ENCODE measurements at places on chromosomes 11 and 22.

DNA sequence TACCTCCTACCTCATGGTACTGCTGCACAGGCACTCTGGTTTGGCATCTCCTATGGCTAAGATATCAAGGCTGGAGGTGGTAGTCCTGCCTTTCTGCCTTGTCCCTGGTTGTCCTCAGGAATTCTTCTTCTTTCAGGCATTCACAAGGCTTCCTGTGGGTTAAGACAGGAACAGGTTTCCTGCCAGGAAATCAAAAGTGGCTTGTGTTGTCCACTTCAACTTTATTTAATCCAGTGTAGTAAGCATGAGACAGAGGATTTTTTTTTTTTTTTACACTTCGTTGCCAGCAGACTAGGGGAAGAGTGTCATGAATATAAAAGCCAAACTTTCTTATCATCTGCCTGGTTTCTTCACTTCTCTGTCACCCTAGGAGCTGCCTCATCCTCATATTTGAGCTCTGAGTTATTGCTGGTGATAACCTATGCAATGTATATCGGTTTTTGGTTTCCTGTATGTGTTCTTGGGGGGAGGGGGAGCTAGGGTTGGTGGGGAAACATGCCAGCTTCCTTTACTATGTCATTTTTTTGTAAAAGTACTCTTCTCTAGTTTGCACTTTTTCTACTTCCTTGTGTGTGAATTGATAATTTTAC, 50.2 kb downstream of the XKR3 start:
- DNase-seq = no peak

- DNase-seq = no peak
Observed at GRCh38 chr22:50206599-50206998, 5.8 kb downstream of the SELENOO start.

DNA sequence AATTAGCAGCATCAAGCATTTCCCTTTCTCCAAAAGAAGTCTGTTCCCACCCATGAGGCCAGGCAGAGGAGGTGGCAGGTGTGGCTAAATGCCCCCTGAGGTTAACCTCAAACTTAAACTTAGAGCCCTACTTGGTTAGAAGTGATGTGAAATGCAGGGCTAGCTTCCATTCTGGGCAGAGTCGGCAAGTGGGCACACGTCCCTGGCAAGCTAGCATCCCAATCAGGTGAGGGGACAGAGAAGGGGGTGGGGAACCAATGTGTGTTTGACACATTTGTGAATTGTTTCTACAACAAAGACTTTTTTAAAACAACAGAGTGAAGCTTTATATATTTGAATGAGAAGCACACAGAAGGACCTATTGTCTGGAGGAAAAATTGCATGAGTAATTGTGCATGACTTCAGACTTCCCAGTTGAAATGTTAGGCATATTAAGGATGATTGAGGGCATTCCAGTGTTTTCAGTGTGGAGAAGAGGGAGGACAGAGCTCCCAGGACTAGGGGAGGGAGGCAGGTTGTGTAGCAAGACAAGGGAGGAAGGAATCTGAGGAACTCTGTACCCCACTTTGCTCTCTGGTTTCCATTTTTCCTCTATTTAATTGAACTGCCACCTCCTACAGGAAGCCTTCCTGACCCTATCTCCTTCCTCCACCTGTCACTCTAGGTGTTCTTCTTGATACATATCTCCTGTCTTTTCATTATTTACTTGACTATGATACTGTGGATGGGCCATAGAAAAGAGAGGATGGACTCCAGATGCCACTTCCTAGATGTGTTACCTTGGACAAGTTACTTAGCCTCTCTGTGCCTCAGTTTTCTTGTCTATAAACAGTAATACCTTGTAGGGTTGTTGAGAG, 83.3 kb upstream of the PICALM start:
- DNase-seq = no peak

DNA sequence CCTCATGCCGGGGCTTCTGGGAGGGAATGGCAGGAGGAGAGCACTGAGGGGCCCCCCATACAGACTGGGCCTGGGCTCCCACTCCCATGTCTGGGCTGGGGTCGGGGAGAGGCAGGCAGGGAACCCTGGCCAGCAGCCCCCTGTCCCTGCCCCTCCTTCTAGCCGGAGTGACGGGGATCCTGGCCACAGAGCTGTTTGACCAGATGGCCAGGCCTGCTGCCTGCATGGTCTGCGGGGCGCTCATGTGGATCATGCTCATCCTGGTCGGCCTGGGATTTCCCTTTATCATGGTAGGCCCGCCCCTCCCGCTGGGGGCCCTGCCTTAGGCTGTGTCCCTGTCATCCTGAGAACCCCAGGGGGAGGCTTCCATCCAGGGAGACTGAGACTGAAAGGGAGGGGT, 10.0 kb upstream of the MIF start:
- no peak for DNase-seq

DNA sequence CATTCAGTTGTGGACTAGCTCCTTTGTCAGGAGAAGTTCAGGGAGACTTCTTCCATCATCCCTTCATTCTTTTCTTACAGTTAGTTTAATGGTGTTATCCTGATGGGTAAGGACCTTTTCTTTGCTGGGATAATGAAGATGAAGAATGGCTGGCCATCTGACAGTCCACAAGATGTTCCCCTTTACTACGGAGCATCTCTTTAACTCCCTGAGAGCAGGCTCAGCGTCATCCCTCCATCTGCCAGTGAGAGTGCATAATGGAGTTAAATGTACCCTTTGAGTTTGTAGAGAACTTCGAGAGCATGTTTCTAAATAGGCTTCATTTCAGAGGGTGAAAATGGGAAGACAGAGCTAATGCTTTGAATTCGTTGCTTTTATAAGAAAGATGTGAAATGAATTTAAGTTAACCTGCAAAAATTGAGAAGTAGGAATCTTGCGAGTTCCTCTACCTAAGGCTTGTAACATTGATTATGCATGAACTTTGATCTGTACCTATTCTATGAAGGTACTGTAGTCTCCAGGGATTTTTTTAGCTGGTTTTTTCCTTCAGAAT, 1.7 kb downstream of the EP300 start:
- no peak for DNase-seq

DNA sequence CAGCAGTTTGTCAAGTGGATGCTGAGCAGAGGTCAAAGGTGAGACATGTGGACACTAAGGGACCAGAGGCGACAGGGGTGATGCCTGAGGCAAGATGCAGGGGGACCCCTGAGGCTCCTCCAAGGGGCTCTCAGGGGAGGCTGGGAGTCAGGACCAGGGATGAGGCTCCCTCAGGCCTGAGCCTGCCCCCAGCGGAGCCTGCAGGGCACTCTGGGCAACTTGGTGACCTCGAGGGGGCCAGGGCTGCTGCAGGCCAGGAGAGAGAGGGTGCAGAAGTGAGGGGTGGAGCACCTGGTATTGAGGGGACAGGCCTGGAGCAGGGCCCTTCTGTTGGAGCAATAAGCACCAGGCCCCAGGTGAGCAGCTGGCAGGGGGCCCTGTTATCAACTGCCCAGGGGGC, 6.1 kb downstream of the EHBP1L1 start:
- no peak for DNase-seq

GRCh38 chr11:47943721-47944586, 36.4 kb upstream of the PTPRJ start:
- DNase-seq = no peak

DNA sequence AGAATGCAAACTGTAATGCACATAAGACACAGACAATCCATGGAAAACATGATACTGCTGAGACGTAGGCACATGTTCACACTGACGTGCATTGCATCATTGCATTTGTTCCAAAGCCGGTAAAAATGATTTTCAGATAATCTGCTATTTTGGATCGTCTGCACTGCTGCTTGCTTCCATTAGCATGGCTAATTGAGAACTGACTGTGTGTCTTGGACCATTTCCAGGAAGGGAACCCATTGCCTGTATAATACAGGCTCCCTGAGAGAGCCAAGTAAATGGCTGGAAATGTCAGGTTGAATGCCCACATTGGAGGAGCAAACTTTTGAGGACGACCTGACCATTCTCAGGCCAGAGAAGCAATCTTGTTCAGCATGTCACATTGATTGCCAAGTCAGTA, 304.8 kb downstream of the ST3GAL4 start:
- DNase-seq = no peak

DNA sequence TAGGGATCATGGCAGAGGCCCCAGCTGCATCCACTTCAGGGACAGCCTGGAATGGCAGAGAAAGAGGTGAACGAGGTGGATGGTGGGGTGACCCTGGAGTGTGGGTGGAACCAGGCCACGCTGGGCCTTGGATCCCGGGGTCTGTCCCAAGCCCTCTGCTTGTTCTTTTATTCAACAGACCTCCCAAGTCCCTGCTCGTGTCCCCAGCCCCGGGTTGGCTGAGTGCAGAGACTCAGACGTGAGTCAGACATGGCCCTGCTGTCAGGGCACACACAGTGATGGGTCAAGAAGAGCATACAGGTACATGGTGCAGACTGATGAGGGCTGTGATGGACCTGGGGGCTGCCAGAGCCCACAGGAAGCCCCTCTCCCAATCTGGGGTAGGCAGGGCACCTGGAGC, 6.6 kb downstream of the ARHGAP8 start:
- DNase-seq = no peak

- no peak for DNase-seq
Observed at GRCh38 chr11:66973956-66974580, 1.0 kb upstream of the C11orf86 start.

DNA sequence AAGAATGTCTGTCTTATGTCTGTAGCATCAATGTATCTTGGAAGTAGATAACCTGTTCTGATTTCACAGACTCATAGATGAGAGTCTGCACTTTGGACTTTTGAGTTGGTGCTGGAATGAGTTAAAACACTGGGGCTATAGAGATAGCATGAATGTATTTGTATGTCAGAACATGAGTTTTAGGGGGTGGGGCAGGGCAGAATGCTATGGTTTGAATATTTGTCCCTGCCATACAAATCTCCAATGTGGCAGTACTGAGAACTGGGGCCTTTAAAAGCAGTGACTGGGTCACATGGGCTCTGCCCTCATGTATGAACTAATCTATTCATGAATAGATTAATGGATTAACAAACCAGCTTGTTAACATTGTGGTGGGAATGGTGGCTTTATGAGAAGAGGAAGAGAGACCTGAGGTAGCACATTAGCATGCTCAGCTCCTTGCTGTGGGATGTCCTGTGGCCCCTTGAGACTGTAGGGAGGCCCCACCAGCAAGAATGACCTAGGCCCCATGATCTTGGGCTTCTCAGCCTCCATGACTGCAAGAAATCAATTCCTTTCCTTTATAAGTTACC, 15.5 kb upstream of the OR52K1 start:
- DNase-seq = no peak

DNA sequence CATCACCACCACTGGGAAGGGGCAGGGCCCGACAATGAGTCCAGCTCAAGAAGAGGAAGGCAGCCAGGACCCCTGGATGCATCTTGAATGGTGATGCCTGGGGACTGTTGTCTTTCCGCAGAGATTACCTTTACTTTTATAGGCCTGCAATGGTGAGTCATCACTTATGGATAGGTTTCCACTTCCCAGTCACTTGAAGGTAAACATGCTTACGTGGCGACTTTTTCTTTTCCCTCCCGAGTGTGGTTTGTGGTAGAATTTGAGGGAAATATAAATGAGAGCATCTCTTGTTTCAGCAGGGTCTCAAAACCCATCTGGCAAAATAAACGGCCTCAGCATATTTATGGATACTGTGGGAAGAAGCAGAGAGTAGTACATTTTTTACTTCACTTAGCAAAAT, at the start of gene MMP13:
Gene MMP13, minus strand, starts transcription at position 109 of the 400 bp plus-strand sequence. Its CDS starts 27 bp downstream, at position 82.
- DNase-seq = no peak

GRCh38 chr11:97158243-97158642, 768.4 kb downstream of the JRKL start:
- DNase-seq = no peak

DNA sequence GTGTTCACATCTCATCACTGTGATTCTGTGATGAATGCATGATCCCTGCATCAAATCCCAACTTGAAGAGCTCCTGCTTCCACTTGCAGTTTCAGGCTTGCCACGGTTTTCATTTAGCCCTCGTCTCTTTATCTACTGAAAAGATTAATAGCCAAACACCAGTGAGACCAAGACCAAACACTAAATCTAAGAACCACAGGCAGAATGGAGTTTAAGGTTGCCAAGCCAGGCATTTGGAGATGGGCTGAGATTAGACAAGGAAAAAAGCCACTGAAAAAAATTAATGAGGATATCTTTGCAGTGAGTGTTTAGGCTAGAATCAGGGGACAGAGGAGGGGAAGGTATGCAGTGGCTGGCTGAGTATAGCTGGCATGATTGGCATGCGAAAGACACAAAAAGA, 227.2 kb upstream of the BLID start:
- DNase-seq = no peak

GRCh38 chr22:27875951-27876350, 43.1 kb downstream of the PITPNB start:
- no peak for DNase-seq

DNA sequence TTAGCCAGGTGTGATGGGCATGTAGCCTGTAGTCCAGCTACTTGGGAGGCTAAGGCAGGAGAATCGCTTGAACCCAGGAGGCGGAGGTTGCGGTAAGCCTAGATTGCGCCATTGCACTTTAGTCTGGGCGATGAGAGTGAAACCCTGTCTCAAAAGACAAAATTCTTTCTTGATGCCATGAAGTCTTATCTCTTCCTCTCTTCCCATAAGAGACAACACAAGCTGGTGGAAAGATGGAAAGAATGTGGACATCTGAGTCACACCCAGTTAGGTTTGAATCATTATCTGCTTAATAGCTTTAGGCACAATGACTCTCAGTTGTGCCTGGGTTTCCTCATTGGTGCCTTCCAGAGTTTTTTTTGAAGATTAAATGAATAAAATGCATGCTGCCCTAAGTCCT, 35.3 kb downstream of the KREMEN1 start:
- no peak for DNase-seq

GRCh38 chr22:35541254-35541748, 670 bp downstream of the RASD2 start:
- DNase-seq = no peak

GRCh38 chr11:74689666-74690065, 41.6 kb downstream of the CHRDL2 start:
- DNase-seq = no peak

GRCh38 chr22:21095773-21096107, 50.0 kb downstream of the LRRC74B start:
- no peak for DNase-seq

- DNase-seq = no peak
Observed at GRCh38 chr11:35632301-35632700, 14.0 kb downstream of the FJX1 start.

- DNase-seq = no peak
Observed at GRCh38 chr22:50530580-50530876, 716 bp upstream of the TYMP start.

DNA sequence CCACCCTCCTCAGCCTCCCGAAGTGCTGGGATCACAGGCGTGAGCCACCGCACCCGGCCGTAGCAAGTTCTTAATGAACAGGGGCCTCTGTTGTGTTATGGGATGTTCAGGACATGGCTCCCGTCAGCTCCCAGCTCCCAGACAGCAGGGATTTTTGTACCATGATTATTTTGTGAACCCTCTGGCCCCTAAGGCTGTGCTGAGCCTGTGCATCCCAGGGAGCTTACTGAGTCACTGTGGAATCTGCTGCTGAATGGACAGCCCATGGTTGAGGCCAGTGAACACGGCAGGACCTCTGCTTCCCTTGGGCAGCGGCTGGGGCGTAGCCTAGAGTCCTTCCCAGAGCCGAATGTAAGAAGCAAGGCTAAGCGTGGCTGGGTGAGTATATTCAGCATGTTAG, 245.2 kb downstream of the NTM start:
- no peak for DNase-seq
